ENCODE measurements at places on chromosomes 11 and 22.

- DNase-seq, result no peak
Observed at GRCh38 chr11:134662629-134663360, 250.8 kb upstream of the B3GAT1 start.

DNA sequence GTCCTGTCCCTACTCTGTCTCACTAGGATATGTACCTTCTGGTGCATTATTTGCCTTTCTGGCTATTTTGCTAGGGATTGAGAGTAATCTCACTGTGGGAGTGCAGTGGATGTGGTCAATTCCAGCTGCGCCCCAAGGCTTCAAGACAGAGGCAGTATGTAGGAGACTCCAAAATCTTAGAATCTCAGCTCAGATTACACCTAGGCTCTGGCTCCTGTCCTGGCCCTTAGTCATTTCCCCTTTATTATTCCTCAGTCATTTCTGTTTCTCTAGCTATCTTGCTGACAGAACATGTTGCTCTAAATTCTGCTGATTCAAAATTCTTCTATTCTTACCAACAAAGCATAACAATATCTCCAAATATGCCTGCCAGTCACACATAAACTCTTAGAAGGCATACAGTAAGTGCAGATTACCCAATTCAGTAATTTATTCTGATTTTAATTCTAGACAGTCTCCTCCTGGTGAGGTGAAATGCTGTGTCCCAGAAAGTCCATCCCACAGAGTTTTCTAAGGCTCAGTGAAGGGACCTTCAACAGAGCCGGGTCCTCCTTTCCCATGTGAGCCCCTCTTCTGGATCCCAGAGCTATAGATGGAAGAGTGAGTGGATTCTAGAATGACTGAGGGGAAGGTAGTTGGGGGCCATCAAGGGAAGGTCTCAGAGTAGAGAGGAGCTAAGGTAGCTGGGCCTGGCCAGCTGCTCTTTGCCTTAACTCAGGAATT lies 24.3 kb upstream of the GLYATL1 start:
- no peak for DNase-seq

DNA sequence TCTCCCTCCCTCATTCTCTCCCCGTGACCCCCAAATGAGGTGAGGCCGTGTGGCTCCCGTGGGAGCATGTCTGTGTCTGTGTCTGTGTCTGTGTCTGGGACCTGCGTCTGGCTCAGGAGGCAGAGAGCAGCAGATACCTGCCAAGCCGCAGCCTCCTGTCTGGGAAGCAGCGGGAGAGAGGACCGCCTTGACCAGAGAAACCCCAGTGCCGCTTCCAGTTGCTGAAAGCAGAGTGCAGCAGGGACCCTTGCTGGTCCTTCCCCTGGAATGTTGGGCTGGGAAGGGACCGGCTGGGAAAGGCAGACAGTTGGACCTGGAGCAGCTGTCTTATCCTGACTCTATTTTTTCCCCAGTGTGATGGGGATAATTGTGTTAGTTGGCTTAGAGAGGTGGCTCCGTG lies 525 bp downstream of the CSDC2 start:
- DNase-seq, result no peak

- DNase-seq, result no peak
Observed at GRCh38 chr11:17159441-17159840, 48.3 kb downstream of the PIK3C2A start.

DNA sequence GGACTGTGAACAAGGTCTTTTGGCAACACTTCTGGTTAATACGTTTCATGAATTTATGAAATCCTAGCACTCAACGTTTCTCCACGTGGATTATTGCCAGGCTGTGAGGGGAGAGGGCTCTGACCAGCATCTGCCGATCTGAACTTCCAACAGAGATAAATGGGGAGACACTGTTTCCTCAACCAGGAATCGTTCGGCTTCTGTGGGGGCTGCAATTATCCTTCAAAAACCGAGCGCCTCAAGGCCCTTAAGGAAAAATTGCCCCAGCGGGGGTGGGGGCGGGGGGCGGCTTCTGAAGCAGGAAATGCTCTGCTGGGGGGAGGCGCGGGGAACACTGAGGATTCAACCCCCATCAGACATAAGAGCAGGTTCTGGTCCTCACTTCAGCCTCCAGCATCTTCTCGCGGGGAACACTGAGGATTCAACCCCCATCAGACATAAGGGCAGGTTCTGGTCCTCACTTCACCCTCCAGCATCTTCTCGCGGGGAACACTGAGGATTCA lies 155.6 kb downstream of the BRD1 start:
- no peak for DNase-seq
